ENCODE measurements at places on chromosomes 12 and 14. TPM values are rescaled to one million over a fixed set of nuclear protein-coding genes. Genes with fewer than 3 reads are reported as not detected.

The NTF3 gene
- not detected for total RNA-seq

The ADCY4 gene
- total RNA-seq = not detected

The CCDC175 gene
- not detected for total RNA-seq

The FOXA1 gene
- total RNA-seq = 5.3 TPM

The PLBD1 gene
- 6.1 TPM for total RNA-seq

The TDG gene
- 33.2 TPM for total RNA-seq

The DAO gene
- not detected for total RNA-seq

The VRTN gene
- total RNA-seq = not detected

The HOXC12 gene
- total RNA-seq = not detected

The ACVRL1 gene
- total RNA-seq = not detected

The KRT72 gene
- total RNA-seq = not detected

The LIN7A gene
- total RNA-seq = 0.61 TPM

The DPF3 gene
- total RNA-seq = 0.22 TPM

The C3AR1 gene
- not detected for total RNA-seq

The BDKRB1 gene
- 0.86 TPM for total RNA-seq

The ERP27 gene
- total RNA-seq = not detected

The SIX6 gene
- total RNA-seq = not detected

The RARG gene
- 19.7 TPM for total RNA-seq

The KLRB1 gene
- not detected for total RNA-seq

The P2RX7 gene
- not detected for total RNA-seq

The MDGA2 gene
- not detected for total RNA-seq

The GALNT4 gene
- total RNA-seq = 4.8 TPM

Measured in A549 treated with ZK216348 at 1 μM for 4 hours (cell line).